Mammary epithelial cell (primary cell): ENCODE measurements at places on chromosomes 11 and 22. TPM values are rescaled to one million over a fixed set of nuclear protein-coding genes. Genes with fewer than 3 reads are reported as not detected.
A peak's percentile ranks its signal among the peaks of the same experiment; 100 is the strongest.

Gene DLAT
- total RNA-seq = 42.0 TPM

Gene CBLIF
- not detected for total RNA-seq

Gene OR8G5
- total RNA-seq = not detected in 2 replicates

Gene OR8D1
- not detected for total RNA-seq

Gene ZFTA
- 10.0 TPM for total RNA-seq

Gene SOX10
- total RNA-seq = 10.7 TPM

DNA sequence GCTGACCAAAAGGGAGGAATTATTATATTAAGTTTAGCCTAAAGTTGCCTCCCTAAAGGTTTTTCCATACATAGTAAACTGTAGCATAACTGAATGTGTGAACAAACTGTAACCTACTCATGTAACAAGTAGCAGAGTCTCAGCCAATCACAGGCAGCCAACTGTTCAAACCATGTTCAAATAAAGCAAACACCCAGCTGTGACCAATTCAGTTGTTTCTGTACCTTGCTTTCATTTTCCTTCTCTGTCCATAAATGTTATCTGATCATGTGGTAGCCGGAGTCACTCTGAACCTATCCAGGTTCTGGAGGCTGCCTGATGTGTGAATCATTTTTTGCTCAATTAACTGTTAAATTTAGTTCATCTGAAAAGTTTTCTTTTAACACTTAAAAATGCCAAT lies 373.5 kb downstream of the GUCY1A2 start:
- DNase-seq = peak; percentile 40

DNA sequence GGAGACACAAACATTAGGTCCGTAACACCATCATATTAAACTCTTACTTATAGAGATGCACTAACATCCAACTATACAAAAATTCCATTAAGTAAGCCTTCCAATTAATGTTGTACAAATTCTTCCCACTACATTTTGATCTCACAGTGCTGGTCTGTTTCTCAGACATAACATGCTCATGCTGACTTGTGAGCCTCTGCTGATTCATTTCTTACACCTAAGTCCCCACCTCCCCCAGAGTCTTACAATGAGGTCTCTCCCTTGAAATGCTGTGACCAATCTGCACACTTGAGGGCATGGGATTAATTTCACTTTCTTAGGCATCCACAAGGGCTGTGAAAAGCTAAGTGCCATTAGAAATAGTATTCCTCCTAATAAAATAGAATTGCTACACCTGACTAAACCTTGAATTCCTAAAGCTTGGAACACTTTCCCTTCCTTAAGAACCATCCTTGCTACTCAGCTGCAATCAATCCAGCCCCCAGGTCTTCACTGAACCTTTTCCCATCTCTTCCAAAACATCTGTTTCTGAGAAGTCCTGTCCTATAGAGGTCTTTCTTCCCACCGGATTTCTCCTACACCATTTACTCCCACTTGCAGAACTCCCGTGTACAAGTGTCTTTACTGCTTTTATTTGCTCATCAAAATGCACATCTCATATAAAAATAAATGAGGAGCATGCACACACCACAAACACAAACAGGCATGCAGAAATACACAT lies 2.0 kb downstream of the HBG1 start:
- DNase-seq = no peak

DNA sequence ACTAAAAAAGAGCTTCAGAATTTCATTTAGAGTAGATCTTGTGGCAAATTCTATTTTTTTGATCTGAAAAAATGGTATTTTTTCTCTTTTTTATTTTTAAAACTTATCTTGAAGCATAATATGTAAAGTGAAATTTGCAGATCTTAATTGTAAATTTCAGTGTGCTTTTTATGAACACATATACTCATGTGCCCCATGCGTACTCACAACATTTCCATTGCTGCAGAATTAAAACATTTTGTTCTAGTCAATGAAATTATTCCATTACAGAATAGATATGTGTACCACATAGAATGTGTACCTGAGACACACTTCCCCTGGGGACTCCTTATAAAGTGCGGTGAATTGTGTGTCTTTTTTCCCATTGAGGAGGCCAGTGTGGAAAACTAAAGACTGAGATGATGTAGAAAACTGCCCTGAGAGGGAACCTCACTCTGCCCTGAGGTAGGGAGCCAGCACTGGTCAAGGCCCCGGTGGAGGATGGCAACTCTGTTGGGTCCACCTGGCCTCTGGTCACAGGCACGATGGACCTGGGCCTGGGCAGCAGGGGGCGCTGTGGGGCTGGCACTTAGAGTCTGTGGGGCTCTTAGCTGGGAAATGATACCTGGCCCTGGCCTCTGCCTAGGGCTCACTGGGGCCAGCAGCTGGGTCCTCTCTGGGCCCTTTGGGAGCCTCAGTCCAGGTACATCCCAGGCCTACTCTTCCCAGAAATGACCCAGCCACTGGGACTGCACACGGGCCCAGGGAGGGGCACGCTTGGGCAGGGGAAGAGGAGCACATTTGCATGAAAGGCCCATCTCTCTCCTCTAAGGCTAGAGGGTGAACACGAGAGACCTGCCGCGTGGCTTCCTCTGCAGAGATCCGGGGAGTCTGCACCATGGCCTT lies 77.9 kb upstream of the TOP3B start:
- DNase-seq = peak; percentile 39

DNA sequence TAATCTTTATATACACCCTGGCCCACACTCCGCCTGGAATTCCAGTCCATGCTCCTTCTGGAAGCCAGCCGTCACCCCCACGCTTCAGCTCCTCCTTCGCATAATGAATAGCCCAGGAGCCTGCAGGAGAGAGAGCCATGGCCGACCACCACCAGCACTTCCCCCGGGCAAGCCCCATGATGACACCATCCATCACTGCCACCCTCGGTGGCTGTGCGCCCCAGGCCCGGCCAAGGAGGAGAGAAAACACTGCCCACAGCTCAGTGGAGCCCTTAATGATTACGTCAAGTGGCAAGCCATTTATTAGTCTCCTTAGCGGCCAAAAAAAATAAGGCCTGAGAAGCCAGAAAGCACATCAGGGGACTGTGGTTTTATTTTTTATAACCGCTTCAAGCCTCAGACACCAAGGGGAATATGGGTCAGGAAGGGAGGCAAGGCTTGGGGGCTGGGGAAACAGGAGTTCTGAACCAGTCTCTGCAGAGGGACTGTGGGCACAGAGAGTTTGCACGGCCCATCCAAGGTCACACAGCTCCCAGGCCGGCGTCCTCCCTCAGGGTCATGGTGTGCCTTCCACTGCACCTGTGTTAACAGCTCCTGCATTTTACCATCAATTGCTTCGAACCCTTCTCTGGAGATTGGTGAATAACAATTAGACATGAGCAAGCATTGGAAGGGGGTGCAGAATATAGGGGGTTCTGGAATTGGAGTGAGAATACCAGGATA lies 134.3 kb downstream of the MN1 start:
- DNase-seq = no peak

DNA sequence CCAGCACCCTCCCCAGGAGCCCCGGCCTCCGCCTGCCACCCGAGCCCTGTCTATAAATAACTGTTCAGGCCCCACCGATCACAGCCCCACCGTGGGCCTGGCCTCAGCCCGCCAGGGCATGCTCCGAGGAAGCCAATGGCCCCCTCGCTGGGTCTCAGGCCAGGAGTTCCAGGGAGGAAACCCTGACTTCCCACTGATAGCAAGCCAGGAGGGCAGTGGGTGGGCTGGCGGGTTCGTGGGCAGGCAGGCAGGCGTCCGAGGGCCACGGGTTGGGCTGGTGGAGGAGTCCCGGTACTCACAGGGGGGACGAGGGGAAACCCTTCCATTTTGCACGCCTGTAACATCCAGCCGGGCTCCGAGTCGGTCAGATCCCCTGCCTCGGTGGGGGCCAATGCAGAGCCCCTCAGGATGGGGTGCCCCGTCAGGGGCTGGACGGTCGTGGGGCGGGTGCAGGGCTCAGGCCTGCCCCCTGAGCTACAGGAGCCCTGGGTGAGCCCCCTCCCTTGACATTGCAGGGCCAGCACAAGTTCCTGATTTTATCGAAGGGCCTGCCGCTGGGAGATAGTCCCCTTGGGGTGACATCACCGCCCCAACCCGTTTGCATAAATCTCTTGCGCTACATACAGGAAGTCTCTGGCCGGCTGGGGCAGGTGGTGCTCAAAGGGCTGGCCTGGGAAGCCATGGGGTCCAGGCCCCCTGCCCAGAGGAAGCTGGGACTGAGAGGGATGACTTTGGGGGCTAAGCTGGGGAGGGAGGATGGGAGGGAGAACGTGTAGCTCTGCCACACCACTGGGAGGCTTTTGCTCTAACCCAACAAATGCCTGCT lies at the start of gene SPI1:
SPI1 (minus strand) TSS at position 538 of the 826 bp plus-strand sequence; CDS start at position 344, 194 bp downstream.
- DNase-seq = no peak

- no peak for DNase-seq
Measured at GRCh38 chr11:87739766-87740165, 435.5 kb downstream of the RAB38 start.

DNA sequence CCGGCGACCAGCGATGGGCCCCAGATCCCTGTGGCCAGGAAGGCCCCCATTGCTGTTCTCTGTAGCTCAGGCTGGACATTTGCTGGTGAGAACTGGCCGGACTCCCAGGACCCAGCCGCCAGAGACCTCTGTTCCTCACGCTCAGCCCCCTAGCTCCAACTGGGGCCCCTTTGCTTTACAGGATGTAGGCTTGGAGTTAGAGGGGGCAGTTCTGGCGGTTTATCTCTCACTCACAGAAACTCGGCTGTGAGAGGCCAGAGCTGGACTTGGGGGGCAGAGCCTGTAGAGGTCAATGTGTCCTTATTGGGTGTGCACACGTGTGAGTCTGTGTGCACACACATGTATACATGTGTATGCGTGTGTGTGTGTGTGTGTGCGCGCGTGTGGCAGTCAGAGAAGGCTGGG lies 502 bp downstream of the SMIM38 start:
- no peak for DNase-seq

DNA sequence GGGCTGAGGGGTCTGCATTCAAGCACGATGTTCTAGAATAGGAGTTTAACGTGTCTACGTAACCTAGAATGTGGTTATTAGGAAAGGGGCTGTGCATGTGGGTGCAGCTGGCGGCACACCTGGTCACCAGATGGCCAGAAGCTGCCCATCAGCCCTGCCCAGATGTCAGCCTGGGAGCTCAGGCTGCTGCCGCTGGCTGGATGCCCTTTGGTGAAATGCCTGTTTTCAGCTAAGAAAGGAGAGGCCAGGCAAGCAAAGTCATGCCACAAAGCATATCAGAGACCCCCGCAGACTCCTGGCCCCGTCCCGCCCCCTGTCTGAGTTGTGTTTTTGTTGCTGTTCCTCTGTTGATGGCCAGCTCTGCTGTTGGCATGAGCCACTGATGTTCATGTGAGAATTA lies 11.3 kb upstream of the ADORA2A start:
- DNase-seq = no peak

GRCh38 chr11:12376259-12377081 lies 901 bp upstream of the PARVA start:
- DNase-seq = no peak

DNA sequence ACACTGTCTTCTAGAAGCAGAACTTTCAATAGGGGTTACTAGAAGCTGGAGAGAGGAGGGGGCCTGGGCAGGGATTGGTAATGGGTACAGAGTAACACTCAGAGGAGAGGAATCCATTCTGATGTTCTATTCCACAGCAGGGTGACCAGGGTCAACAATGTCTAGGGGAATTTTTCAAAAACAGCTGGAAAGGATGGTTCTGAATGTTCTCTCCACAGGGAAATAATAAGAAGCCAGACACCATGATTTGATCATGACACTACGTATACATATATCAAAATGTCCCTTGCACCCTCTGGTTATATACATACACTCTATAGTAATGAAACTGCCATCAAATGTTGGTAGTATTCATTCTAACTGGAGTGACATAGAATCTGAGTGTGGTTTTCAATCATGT lies 111.2 kb upstream of the TOP3B start:
- no peak for DNase-seq

DNA sequence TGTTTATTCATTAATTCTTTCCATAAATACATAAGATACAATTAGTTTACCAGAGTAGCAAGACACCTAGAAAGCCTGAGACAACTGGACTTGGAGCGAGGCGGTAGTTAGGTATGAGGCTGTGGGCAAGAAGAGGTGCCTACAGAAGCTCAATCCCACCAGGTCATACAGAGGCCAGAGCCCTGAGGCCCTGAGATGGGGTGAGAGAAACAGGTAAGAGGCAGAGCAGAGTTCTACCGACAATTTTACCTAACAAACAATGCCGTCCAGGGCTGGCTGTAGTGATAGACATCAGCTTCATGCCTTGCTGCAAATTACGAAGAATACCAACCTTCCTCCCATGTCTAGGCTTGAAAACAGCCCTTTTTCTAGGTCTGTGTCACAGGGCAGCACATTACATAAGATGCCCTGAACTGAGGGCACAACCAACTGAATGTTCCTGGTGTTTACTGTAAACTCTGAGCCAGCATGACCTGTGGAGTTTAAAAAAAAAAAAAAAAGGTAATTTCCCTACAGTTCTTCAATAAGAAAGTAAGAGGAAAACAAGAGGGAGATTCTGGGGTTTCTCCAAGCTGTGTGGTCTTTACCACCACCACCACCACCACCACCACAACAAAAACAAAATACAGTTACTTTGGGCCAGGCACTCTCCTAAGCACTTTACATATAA lies 105.8 kb downstream of the GAB2 start:
- DNase-seq = no peak

GRCh38 chr11:112734207-112734606 lies 227.0 kb upstream of the NCAM1 start:
- peak; percentile 48 for DNase-seq

- DNase-seq = peak; percentile 83
Measured at GRCh38 chr22:30763815-30764673, 69.4 kb downstream of the OSBP2 start.

GRCh38 chr11:68314203-68315170 lies 2.1 kb downstream of the LRP5 start:
- DNase-seq = peak; percentile 76

GRCh38 chr11:13667245-13667644 lies 1.2 kb upstream of the FAR1 start:
- DNase-seq = peak; percentile 25

DNA sequence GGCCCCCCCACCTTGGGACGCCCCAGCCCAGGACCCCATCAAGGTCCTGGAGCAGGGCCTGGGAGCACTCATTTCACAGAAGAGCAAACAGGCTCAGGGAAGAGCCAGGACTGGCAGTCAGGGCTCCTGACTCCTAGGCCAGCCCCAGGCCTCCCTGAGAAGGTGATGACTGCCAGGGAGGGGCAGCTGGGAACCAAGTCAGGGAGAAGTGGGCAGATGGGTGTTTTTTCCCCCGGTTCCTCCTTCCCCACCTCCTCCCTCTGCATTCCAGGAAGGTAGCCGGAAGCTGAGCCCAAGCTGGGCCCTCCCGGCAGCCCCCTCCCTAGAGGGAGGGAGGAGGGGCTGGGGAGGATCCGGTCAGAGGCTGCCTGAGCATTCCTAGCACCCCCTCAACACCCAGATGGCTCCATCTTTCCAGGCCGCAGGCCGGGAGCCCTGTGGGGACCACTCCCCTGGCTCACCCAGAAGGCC lies 19.6 kb downstream of the MYRF start:
- no peak for DNase-seq
